ENCODE measurements at places on chromosomes 1 and 21.

DNA sequence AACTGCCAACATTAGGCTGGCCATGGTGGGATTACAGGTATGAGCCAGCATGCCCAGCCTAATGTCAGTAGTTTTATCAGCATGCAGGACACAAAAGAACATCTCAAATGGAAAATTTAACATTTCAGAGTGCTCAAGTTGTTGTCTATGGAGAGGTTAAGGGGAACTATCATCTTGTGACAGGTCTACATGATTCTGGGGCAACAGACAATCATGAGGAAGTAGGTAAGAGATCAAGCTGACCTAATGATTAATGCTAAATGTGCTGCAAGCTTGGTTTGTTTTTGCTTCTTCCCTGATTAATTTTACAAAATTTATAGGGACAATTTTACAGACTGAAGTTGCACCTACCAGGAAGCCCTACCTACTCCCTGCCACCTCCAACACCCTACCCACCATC is 36.6 kb downstream of the FMO4 start:
- no peak for DNase-seq

GRCh38 chr21:43287111-43287760 is 118.4 kb downstream of the CRYAA start:
- DNase-seq = no peak

DNA sequence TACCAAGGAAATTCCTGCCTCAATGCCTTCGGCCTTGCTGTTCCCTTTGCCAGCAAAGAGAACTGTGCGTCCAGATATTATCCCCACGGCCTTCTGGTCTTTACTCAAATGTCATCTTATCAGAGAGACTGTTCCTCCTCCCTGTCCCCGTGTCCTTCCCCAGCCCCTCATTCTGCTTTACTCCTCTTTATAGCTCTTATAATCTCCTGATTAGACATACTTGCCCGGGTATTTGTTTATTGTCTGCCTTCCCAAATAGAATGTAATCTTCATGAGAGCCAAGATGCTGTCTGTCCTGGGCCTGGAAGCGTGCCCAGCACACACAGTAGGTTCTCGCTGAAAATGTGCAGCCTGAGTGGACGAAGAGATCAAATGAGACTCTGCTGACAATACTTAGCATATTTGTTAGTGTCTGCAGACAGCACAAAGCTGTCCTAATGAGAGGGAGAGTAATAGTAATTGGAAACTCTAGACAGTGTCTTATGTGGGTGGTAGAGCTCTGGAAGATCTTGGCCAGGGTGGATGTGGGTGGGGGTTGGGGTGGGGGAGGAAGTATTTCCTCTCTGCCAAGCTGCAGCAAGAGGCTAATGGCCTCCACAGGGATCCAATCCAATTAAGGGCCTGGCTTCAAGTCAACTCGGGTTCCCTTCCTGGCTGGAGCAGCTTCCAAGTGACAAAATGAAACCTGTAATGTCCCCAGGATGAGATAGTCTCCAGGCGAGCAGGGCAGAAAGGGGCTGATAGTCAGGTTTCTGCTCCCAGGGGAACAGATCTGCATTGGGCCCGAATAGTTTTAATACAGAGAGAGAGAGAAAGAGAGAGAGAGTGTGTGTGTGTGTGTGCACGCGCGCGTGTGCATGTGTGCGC is 9.5 kb upstream of the CLIC4 start:
- no peak for DNase-seq

DNA sequence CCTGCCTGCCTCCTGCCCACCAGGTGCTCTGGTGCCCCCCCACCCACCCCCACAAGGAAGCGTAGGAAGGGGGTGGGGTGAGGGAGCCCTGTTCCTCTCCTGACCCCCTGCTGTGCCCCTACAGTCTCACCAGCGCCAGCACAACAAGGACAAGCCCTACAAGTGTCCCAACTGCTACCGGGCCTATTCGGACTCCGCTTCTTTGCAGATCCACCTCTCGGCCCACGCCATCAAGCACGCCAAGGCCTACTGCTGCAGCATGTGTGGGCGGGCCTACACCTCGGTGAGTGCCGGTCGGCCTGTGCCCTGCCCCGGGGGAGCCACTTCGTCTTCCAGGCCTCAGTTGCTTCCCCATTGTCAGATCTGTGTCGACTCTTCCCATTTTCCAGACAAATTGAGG is 25.9 kb downstream of the A3GALT2 start:
- no peak for DNase-seq

GRCh38 chr21:45440736-45441350 is 35.9 kb downstream of the COL18A1 start:
- no peak for DNase-seq

DNA sequence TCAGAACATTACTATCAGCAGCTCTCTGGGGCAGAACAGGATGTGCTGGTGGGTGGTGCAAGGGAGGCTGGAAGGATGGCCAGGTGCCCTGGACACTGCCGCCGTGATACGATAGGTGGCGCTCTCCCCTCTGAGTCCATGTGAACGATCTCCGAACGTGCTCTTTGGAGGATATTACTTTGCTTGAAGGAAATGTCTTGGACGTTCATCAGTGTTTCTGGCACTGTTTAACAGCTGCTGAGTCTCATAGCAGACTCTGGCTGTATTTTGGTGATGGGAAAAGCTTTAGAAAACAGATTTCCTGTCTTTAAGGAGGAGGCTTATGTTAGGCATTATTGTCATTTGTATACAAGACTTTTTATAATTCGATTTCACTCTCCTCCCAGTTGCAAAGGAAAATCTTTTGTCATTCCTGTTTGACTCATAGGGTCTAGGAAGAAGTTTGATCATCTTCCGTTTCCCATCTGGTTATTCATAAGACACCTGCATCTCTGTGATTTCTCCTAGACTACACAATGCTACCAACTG is 386.2 kb upstream of the ADGRL2 start:
- DNase-seq = no peak

DNA sequence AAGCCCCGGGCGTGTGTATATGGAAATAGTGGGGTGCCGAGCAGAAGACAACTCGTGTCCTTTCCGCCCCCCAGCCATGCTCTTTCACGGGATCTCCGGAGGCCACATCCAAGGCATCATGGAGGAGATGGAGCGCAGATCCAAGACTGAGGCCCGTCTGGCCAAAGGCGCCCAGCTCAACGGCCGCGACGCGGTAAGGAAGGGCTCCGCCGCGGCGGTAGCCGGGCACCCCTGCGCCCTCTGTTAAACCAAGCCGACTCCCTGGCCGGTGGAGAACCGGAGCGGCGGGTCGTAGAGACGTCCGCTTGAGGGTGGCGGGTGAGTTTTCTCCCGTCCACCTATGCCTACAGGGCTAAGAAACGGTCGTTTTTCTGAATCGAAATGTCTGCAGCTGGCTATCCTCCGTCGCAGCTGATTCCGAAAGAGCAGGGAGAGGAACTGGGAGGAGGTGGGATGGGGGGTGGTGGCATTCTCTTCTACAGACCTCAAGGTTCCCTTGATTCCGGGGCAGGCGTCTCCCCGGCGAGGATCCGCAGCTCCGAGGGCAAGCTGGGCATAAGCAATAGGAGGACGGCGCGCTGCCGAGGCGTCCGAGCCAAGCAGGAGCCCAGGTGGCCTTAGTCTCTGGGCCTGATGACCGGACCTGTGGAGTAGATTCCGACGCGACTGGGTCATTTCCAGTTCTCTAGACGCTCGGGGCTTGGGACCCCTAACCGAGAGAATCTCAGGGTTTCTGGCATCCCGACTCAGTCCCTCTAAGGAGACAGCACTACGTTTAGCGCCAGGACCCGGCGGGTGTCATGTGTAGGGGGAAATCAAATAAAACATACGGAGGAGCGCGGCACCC is 856 bp downstream of the LHX9 start:
- no peak for DNase-seq

DNA sequence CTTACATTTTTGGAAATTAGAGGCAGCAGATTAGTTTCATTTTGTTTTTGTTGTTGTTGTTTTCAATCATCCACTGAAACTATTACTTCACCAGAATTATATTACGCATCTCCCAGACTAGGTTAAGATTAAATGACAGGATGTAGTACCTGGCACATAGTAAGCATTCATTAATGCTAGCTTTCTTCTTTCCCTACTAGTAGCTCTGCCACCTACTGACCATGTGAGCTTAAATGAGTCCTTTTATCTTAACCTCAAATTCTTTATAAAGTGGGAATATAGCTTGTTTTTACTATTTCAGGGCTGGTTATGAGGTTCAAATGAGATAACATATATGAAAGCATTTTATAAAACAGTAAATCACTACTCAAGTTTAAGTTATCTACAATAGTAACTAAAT is 10.2 kb upstream of the ASPM start:
- no peak for DNase-seq

GRCh38 chr1:67610450-67610849 is 74.6 kb upstream of the GADD45A start:
- no peak for DNase-seq

GRCh38 chr1:112708002-112708448 is 1.1 kb upstream of the RHOC start:
- no peak for DNase-seq

GRCh38 chr1:22376001-22376400 is 75.7 kb upstream of the ZBTB40 start:
- DNase-seq = no peak

- DNase-seq = no peak
Measured at GRCh38 chr1:233109096-233109495, 158.7 kb downstream of the NTPCR start.
